ENCODE measurements at places on chromosomes 1 and 21.

- DNase-seq = peak; percentile 70
Measured at GRCh38 chr21:26028183-26028582, 142.4 kb downstream of the APP start.

DNA sequence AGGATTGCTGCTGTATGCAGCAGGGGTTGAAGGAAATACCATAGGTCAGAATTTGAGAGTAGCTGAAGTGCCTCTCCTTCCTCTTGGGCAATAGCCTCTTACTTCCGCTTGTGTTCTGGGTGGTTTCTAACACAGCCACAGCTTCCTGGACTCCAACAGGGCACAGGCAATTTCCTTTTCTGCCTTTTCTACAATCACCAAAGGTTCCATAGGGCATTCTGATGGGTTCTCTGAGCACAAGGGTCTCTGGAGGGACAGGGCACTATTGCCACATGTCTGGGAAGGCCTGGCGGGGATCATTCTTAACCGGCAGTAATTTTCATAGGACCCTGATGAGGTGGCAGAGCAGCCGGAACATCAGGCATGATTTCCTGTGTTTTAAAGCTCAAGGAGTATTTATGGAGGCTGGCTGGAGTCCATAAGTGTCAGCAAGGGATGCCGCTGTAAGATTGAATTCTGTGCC is 5.5 kb upstream of the AGTRAP start:
- peak; percentile 77 for DNase-seq

GRCh38 chr1:184215274-184215925 is 163.9 kb downstream of the TSEN15 start:
- DNase-seq = no peak

DNA sequence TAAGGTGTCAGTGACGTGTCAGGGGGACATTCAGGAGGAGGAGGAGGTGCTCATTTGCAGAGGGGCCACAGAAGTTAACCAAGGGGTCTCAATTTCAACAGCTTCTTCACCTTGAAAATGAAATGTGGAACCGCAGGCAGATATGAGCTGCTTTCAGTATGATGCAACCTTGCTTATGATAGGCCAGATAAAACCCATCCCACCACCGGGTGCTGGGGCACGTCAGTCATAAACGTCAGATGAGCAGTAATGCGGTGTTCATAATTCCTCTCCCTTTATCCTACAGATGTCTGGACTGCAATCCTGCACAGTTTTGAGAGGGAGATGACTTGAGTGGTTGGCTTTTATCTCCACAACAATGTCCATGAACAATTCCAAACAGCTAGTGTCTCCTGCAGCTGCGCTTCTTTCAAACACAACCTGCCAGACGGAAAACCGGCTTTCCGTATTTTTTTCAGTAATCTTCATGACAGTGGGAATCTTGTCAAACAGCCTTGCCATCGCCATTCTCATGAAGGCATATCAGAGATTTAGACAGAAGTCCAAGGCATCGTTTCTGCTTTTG is 1.7 kb downstream of the PTGFR start:
- no peak for DNase-seq

DNA sequence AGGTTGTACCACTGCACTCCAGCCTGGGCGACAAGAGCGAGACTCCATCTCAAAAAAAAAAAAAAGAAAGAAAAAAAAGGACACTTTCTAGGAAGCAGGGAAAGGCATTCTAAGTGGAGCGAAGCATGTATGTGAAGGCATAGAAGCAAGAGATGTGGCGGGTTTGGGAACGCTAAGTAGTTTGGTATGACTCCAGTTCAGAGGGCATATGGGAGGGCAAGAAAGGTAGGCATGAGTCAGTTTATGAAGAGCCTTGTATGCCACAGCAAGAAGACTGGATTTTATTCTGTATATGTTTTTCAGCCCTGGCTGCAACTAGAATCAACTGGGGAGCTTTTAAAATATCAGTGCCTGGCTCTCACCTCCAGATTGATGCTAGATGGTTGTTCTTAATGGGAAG is 4.4 kb upstream of the ELOVL1 start:
- no peak for DNase-seq

GRCh38 chr1:229984992-229985612 is 81.9 kb upstream of the GALNT2 start:
- DNase-seq = no peak

- DNase-seq = no peak
Measured at GRCh38 chr1:113276507-113276906, 113.8 kb upstream of the MAGI3 start.

GRCh38 chr21:37675202-37675801 is 241.0 kb downstream of the KCNJ6 start:
- DNase-seq = peak; percentile 16

DNA sequence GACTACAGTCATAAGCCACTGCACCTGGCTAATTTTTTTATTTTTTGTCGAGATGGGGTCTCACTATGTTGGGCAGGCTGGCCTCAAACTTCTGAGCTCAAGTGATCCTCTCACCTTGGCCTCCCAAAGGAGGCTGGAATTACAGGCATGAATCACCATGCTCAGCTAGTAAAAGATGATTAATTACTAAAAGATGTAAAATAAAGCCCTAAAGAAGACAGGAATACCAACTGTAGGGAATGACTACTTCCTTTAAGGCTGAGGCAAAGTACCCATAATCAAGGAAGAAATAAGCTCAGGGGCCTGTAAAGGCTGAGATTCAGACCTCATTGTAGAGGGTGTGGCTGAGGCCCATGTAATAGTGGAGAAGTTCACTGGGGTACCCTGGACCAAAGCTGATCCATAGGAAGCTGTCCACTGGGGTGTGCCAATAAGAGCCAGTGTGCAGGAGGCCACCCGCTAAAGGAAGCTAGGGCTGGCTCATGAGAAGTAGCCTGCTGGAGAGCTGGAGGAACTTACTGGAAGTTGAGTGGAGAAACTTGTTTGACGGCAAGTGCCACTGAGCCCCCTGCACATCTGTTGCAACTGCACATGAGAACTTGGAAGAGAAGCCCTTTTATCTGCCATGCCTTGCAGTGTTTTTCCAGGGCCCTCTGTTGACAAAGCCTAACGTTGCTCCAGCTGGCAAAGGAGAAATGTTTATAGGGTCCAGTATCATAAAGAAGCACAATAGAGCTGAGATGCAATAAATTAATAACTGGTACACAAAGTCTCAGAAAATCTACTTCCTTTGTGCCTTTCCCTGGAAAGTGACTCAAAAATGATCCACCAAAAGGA is 17.8 kb upstream of the SERTAD4 start:
- DNase-seq = no peak

- DNase-seq = peak; percentile 59
Measured at GRCh38 chr1:150621497-150622302, 7.7 kb downstream of the ENSA start.

- no peak for DNase-seq
Measured at GRCh38 chr21:25979845-25980616, 190.5 kb downstream of the APP start.

GRCh38 chr21:41589131-41589530 is 81.2 kb upstream of the TMPRSS2 start:
- DNase-seq = no peak

- DNase-seq = peak; percentile 43
Measured at GRCh38 chr1:150072959-150073358, 5.4 kb downstream of the VPS45 start.

GRCh38 chr1:67558449-67559193 is 126.4 kb upstream of the GADD45A start:
- no peak for DNase-seq

All from pons (tissue), 1 donor.